ENCODE measurements at places on chromosomes 2 and 18.
A peak's percentile ranks its signal among the peaks of the same experiment; 100 is the strongest.

GRCh38 chr2:207692206-207693065 is 19.0 kb upstream of the CCNYL1 start:
- DNase-seq: no peak

- peak; percentile 54 for DNase-seq
Observed at GRCh38 chr18:10142496-10143160, 228.8 kb downstream of the VAPA start.

- no peak for DNase-seq
Observed at GRCh38 chr18:31549416-31549815, 42.3 kb upstream of the TTR start.

- DNase-seq: no peak
Observed at GRCh38 chr2:95052307-95052706, 26.8 kb downstream of the MAL start.

DNA sequence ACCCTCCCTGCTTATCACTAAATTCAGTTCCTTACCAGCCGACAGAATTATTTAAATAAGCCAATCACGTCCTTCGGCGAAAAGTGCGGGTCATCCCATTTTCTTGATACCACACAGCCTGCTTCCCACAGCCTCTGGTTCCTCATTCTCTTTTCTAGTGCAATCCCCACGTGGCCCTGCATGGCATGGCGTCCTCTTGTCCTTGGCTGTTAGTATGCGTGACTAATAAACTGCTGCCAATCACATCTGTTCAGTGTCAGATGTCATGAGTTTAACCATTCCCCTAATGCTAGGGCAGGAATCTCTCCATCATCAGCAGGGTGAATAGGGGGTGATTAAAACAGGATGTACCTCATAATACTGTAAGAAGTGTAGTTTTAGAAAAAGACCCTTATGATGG is 62.8 kb upstream of the TSPYL6 start:
- no peak for DNase-seq

- peak; percentile 42 for DNase-seq
Observed at GRCh38 chr18:34809451-34810072, 99.5 kb downstream of the DTNA start.

DNA sequence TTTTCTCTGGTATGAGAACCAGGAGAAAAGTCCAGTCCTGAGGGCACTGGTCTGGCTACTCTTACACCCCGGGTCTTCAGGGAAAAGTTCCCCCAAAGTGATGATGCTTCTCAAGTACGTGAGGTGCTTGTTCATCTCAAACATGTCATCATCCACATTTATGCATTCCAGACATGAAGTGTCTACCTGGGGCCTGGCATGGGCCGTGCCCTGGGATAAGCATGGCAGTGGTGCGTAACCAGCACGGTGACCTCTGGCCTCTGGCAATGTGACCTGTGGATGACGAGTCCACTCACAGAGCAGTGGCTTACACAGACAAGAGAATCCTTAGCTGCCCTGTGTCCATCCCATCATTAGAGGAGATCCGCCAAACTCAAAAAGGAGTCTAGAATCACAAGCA is 74.8 kb upstream of the LGALSL start:
- DNase-seq: no peak
